ENCODE measurements at places on chromosomes 2 and 18.

DNA sequence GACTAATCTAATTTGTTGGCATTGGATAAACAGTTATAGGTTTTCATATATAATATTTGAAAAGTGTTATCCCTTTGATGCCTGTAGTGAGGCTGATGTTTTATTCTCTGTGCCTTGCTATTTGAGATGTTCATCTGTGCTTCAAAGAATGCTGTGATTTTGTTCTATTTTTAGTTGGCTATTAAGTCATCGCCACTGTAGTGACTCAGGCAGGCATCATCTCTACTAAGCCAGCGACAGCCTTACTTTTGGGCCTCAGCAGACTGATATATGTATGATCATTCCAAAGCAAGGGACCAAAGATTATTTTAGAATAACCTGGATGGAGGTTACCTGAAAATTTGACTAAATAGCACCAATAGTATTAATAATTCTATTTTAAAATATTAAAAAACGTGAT lies 1674.5 kb upstream of the NXPH2 start:
- no peak for DNase-seq

- no peak for DNase-seq
These were observed 33.4 kb downstream of the ARHGEF4 start for GRCh38 chr2:130870161-130870485.

GRCh38 chr2:141381946-141382345 lies 748.9 kb downstream of the LRP1B start:
- DNase-seq, result no peak

GRCh38 chr18:57446322-57446721 lies 11.1 kb downstream of the ONECUT2 start:
- DNase-seq, result no peak

DNA sequence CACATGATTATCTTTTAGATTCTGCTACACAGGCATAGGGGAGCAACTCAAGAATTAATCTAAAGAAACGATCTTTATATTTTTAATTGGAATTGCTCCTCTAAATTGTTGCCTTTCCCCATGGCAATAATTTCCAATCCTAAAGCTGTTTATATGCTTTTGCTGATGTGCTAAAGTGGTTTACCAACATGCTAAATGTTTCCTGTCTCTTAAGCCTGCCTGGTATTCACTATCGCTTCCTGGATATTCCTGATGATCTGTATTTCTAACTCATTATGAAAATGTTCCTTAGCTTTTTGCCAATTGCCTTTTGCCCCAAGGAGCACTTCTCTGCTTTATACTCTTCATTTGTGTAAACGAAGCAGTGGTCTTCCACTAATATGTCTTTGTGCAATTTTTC lies 65.8 kb downstream of the PTPN2 start:
- no peak for DNase-seq

- DNase-seq, result no peak
These were observed 364.1 kb downstream of the SS18 start for GRCh38 chr18:25726298-25726697.

GRCh38 chr2:161681046-161681445 lies 56.8 kb downstream of the SLC4A10 start:
- peak; percentile 35 for DNase-seq

- DNase-seq, result no peak
These were observed 71.8 kb downstream of the ICOS start for GRCh38 chr2:204008352-204008751.

GRCh38 chr2:178767094-178768060 lies 39.8 kb downstream of the TTN start:
- no peak for DNase-seq

GRCh38 chr2:219002395-219003266 lies 9.4 kb upstream of the CRYBA2 start:
- DNase-seq, result no peak

GRCh38 chr2:178258916-178259315 lies 64.6 kb downstream of the OSBPL6 start:
- DNase-seq, result no peak

DNA sequence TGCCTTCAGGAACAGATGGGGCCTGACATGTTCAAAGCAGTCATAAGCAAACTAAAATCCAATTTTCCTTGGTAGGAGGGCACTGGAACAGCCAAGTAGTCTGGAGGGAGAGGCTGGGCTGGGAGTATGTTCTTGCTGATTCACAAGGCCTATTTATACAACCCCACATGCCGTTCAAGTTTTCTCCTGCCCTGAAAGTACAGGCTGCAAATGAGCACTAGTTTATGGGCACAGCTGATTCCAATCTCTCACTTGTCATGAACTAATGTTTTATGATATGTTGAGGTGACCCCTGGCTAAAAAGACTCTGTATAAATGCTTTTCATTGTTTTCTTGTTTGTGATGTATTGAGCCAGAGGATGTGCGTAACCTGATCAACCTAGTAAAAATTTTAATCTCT lies 183.4 kb upstream of the SRD5A2 start:
- DNase-seq, result no peak

- no peak for DNase-seq
These were observed 23.5 kb downstream of the TRPM8 start for GRCh38 chr2:233940376-233941276.

- no peak for DNase-seq
These were observed 112.8 kb upstream of the SCN1A start for GRCh38 chr2:166240387-166241313.

GRCh38 chr2:12501469-12502158 lies 215.1 kb upstream of the TRIB2 start:
- no peak for DNase-seq

DNA sequence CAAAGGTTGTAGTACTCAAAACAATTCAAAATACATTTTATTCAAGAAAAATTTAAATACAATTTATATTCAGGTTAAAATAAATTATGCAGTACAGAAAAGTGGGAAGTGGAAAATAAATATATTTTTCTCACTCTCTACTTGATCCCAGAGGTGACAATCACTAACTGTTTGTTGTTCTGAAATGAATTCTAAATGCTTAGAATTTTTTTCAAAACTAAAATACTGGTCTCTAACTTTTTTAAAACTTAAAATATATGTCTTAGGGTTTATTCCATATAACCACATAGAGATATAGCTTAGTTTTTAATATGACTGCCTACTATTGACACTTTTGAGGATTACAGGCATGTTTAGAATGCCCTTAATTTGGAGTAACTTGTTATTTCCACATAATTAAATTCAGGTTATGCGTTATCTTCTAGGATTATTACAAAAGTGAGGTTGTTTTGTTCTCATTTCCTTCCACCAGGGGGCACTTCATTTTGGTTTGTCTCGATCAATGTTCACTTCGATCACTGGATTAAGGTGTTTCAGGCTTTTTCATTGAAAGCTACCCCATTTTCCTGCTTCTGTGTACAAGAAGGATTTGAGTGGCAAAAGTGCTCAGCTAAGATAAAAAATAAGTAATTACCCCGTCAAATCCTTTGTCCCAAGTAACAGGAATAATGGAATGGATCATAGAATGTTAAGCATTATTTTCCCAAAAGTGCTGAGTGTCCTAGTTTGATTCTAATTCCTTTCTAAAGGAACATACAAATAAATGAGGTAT lies 27.1 kb upstream of the TFPI start:
- DNase-seq, result peak; percentile 4

DNA sequence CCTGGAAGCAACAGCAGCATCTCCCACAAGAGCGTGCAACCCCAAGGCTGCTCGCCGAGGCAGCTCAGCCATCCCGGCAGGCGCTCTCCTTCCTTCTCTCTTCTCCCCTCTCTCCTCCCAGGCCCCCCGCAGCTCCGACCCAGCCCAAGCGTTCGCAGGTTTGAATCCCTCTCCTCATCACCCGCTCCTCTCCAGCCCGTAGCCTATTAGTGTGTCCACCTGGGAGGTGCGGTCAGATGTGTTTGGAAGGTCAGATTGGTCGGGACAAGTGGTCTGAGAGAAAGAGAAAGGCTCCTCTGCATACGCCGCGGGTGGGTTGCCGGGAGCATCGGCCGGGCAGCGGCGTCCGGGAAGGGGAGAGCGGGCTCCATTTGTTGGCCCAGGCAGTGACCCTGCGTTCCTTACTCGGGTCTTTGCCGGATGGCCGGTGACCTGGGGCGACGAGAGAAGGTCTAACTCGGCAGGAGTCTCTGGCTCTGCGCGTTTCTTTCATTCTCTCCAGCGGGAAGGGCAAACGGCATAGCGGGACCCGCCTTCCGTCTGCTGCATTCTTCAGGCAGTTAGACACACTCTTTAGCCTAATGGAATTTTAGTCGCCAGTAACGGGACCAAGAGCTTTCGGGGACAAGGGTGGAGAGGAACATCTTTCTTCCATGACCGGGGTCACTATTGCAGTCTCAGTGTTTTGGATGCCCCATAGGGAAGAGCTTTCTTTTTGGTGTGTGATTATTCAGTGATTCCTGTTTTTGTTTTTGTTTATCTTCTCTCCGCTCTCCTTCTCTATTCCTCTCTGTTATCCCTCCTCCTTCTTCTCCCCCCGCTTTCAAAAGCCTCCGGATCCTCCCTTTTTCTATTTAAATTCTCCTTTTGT lies 1.1 kb upstream of the TMEFF2 start:
- no peak for DNase-seq

- no peak for DNase-seq
These were observed 22.8 kb downstream of the TTLL4 start for GRCh38 chr2:218733171-218734021.

- no peak for DNase-seq
These were observed 111.2 kb upstream of the NOSTRIN start for GRCh38 chr2:168691221-168691620.

DNA sequence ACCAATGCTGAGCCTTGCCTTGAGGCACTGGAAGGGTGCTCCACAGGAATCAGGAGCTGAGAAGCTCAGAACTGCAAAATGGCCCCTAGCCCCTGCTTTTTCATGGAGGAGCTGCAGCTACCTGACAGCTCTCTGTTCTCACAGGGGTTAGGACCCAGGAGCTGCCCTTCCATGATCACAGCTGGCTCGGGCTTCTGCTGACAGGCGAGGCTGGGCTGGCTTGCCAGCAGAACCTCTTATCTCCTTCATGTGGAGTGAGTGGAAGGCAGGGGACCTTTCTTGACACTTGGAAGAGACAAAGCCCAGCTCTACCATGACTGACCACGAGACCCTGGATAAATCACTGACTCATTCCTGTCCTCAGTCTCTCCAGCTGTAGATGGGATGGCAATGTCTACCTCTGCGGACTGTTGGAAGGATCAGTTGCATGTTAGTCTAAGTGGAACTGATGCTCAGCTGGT lies 113.4 kb downstream of the CAPN13 start:
- DNase-seq, result no peak

DNA sequence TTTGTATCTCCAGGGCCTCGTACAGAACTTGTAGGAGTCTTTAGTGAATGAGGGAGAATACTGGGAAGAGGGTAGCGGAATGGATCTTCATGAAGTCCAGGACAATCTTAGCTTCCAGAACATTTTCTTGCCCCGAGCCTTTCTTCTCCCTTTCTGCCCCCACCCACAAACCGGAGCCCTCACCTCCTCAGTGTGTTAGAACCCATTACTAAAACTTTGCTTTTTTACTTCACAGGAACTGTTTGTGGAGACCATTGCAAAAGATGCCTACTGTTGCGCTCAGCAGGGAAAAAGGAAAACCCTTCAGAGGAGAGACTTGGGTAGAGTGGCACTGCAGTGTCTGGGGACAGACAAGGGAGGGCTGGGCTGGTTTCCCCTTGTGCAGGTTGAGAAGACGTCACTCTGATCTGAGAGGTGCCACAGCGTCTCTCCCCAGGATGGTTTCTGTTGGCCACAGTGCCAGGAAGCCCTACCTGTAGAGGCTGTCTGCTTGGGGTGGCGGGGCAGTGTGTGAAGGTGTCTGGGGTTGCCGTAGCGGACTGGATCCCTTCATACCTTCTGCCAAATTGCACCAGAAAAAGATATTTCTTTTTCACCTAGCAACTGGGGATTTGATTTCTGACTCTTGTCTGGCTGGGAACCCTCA lies 786 bp downstream of the POLE4 start:
- no peak for DNase-seq

GRCh38 chr2:11024259-11024645 lies 112.5 kb downstream of the KCNF1 start:
- no peak for DNase-seq

DNA sequence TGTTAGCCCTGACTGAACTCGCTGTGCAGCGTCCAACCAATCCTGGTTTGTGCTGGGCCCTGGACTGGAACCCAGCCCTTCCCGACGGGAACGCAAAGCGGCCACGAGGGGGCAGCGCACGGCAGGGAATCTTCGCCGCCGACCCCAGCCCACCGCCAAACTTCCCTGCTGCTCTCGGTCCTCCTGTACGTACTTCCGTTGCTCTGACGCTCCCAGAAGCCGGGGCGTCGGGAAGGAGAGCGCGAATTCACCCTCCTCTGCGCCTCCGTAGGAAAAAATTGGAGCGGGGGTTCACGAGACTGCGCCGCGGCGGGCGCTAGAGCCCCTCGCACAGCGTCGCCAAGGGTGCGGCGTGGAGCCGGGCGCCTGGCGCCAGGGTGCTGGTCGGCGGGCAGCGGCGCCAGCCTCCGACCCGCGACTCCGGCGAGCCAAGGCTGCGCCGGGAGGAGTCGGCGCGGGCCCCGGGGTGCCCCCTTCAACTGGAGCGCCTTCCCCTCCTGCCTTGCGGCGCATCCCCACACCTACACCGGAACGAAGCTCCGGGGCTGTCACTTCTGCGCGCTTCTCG lies 873 bp upstream of the SH3RF3 start:
- DNase-seq, result no peak

- no peak for DNase-seq
These were observed 250.8 kb downstream of the DYSF start for GRCh38 chr2:71704131-71704561.

GRCh38 chr2:145644820-145645302 lies 1124.9 kb upstream of the ZEB2 start:
- DNase-seq, result no peak

- no peak for DNase-seq
These were observed 21.0 kb upstream of the ZNF532 start for GRCh38 chr18:58843688-58844035.

DNA sequence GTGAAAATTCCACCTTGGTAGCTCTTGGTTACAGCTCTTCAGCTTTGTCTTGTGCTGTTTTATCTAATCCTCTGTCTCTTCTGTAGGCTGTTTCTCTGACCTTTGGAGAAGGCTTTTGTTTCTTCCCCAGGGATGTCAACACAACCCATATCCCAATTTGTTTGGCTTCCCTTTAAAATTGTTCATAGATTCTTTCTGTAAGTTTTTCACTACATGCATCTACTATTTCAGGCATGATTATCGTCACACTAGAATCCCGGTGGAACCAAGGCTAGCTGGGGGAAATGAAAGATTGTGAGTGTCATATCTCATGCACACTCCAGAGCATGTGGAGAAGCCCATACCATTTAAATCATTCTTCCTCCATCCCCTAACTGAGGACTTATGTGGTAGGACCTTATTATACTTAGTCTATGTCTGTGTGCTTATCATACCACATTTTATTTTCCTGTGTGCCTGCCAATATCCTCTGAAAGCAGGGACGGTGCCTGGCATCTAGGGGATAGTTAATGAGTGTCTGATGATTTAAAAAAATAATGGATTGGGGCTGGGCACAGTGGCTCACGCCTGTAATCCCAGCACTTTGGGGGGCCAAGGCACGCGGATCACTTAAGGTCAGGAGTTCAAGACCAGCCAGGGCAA lies 59.9 kb downstream of the CRIM1 start:
- no peak for DNase-seq

GRCh38 chr18:10856132-10856531 lies 293.2 kb downstream of the PIEZO2 start:
- no peak for DNase-seq
